Upper lobe of left lung (tissue), 6 donors: ENCODE measurements at places on chromosomes 5 and 9. TPM values are rescaled to one million over a fixed set of nuclear protein-coding genes. Genes with fewer than 3 reads are reported as not detected.

Gene SLC45A2
- total RNA-seq: not detected

Gene KIF12
- total RNA-seq: 5.4 TPM

Gene SMC2
- 8.9 TPM for total RNA-seq

Gene LTC4S
- 33.1 TPM for total RNA-seq

Gene PCDHB11
- 1.1 TPM for total RNA-seq

Gene NSD1
- total RNA-seq: 58.2 TPM

Gene GADD45G
- 12.6 TPM for total RNA-seq

Gene HCN1
- not detected for total RNA-seq

Gene FAM78A
- total RNA-seq: 9.1 TPM

- no peak overlapping the region for H3K4me3 ChIP-seq
- no peaks in the 10 kb centered on the region for H3K4me1 ChIP-seq
- DNase-seq: no peak
- no peak overlapping the region for H3K27ac ChIP-seq
Measured at GRCh38 chr5:135864503-135865435, 30.3 kb downstream of the SLC25A48 start.

DNA sequence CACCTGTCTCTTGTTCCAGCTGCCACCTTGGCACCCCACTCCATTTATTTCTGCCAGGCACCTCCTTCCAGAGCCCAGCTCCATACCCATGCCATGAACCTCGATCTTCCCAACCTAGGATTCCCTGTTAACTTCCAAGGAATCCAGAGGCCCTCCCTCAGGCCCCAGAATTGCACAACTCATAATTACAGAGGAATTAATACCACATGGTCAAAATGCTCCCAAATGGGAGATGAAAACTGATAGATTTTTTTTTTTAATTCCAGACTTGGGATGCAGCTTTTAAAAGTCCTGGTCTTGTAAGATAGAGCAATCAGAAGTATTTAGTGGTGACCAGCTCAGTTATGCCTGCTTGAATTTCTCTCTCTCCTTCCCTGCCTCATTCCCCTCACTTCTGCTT lies 96.2 kb upstream of the CCDC112 start:
- no peaks in the 10 kb centered on the region for H3K4me1 ChIP-seq
- H3K36me3 ChIP-seq: no peaks in the 10 kb centered on the region
- H3K4me3 ChIP-seq: no peak overlapping the region
- H3K27ac ChIP-seq: no peak overlapping the region
- no peaks in the 10 kb centered on the region for H3K27me3 ChIP-seq
- DNase-seq: no peak

- no peaks in the 10 kb centered on the region for H3K27me3 ChIP-seq
- DNase-seq: no peak
- no peak overlapping the region for H3K4me3 ChIP-seq
- H3K4me1 ChIP-seq: peaks cover 12% of the 10 kb centered on the region
- no peak overlapping the region for H3K27ac ChIP-seq
Measured at GRCh38 chr9:105059252-105059651, 131.3 kb upstream of the ABCA1 start.

GRCh38 chr9:131031642-131032005 lies 22.6 kb downstream of the LAMC3 start:
- no peak overlapping the region for H3K4me3 ChIP-seq
- no peaks in the 10 kb centered on the region for H3K36me3 ChIP-seq
- no peaks in the 10 kb centered on the region for H3K27me3 ChIP-seq
- no peak for DNase-seq
- no peak overlapping the region for H3K27ac ChIP-seq

DNA sequence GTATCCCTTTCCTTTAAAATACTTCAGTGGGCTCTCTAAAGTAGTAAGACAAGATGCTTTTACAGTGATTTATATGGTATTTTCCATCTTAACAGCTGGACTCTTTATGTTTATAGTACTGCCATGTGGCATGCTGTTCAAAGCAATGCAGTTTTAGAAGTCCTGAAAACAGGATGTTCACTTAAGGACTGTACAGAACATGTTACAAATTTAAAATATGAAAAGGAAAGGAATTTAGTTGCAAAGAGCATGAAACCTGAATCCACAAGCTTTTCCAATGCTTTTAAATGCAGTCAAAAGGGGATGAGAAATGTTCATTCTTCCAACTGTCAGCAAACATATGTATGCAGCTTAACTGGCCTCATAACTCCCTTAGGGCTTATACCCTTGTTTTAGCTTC lies 580.2 kb downstream of the EFNA5 start:
- H3K27ac ChIP-seq: no peak overlapping the region
- H3K4me3 ChIP-seq: no peak overlapping the region
- H3K27me3 ChIP-seq: no peaks in the 10 kb centered on the region

GRCh38 chr5:148623741-148624140 lies 30.6 kb downstream of the HTR4 start:
- H3K27ac ChIP-seq: no peak overlapping the region
- DNase-seq: no peak
- H3K4me1 ChIP-seq: no peaks in the 10 kb centered on the region
- no peaks in the 10 kb centered on the region for H3K27me3 ChIP-seq
- H3K4me3 ChIP-seq: no peak overlapping the region

GRCh38 chr9:104025104-104025503 lies 69.0 kb upstream of the SMC2 start:
- no peak overlapping the region for H3K4me3 ChIP-seq
- H3K27me3 ChIP-seq: no peaks in the 10 kb centered on the region
- H3K27ac ChIP-seq: no peak overlapping the region
- no peaks in the 10 kb centered on the region for H3K4me1 ChIP-seq

- peak overlapping the region; percentile 87 for H3K27ac ChIP-seq
- H3K4me3 ChIP-seq: no peak overlapping the region
- peaks cover 25% of the 10 kb centered on the region for H3K4me1 ChIP-seq
- no peaks in the 10 kb centered on the region for H3K27me3 ChIP-seq
Measured at GRCh38 chr9:2816476-2817141, 27.3 kb downstream of the PUM3 start.

DNA sequence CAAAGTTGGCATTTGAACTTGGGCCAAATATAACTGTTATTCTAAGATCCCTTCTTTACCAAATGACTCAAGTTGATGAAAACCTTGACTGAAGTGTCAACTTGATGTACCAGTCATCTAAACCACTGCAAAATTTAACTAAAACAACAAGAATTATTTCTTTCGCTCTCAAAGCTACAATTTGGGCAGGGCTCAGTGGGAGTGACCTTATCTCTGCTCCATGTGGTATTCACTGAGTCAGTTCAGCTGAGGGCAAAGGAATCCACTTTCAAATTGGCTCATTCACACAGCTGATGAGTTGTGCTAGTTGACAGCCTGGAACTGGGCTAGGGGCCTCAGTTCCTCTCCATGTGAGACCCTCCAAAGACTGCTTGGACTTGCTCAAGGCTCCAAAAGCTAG lies 166.3 kb downstream of the RORB start:
- H3K36me3 ChIP-seq: no peaks in the 10 kb centered on the region
- no peak overlapping the region for H3K4me3 ChIP-seq
- DNase-seq: no peak
- no peak overlapping the region for H3K27ac ChIP-seq

DNA sequence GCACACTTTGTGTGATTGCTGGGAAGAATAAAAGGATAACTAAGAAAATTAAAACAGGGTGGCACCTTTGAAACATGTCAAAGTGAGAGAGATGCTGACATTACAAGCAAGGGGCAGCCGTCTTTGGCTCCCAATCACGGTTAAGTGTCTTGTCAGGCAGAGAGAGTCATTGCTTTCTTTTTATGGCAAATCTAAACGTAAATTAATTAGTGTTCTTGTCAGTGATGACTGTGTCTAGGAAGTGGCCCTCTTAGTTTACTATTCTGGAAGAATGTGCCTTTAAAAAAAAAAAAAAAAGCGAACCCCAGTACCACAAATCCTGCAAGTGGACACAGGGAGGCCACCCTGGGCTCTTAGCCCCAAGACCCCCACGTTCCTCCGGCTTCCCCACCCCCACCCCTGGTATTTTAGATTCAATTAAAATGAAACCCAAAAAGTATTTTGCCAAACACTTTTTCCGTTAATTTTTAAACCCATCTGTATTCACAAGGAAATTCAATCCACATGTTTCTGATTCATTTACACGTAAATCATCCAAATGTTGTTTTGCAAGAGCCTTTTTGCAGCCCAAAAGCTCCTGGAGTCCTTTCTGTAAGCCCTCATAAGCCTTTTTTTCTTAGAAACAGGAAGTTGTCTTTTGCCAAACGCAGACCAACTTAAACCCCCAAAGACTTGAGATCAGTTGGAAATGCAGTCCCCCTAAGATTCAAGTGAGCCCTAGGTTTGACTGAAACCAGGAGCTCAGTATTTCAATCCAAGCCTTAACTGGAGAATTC lies 399.3 kb downstream of the EBF1 start:
- no peaks in the 10 kb centered on the region for H3K4me1 ChIP-seq
- no peaks in the 10 kb centered on the region for H3K27me3 ChIP-seq
- H3K36me3 ChIP-seq: no peaks in the 10 kb centered on the region
- no peak overlapping the region for H3K27ac ChIP-seq

- DNase-seq: no peak
- no peak overlapping the region for H3K27ac ChIP-seq
- peaks cover 8% of the 10 kb centered on the region for H3K4me1 ChIP-seq
- H3K4me3 ChIP-seq: no peak overlapping the region
Measured at GRCh38 chr5:14105718-14106410, 37.3 kb upstream of the TRIO start.

DNA sequence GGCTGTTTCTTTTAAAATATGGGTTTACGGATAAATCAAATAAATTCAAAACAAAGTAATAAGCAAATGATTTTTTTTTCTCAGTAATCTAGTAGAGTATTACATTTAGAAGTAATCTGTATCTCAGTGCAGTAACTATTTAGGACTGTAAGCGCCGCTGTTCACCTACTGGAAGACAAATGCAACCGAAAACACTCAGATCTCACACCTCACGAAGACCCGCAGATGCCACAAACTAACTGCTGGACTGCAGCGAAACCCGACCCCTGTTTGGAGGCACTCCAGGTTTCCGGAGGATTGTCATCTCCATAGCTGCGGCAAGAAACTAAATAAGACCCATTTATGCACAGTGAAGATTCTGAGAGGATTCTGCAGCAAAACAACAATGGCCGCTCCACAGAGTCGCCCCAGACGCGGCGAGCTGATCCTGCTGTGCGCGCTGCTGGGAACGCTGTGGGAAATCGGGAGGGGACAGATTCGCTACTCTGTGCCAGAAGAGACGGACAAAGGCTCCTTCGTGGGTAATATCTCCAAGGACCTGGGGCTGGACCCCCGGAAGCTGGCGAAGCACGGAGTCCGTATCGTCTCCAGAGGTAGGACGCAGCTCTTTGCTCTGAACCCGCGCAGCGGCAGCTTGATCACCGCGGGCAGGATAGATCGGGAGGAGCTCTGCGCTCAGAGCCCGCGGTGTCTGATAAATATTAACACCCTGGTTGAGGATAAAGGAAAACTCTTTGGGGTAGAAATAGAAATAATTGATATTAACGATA lies at the start of gene PCDHGA8:
Gene PCDHGA8 (plus strand): TSS at position 205 of the 770 bp plus-strand sequence. CDS start 181 bp downstream, at position 386.
- H3K27me3 ChIP-seq: no peaks in the 10 kb centered on the region
- H3K27ac ChIP-seq: no peak within 1 kb of the TSS
- no peaks in the 10 kb centered on the region for H3K36me3 ChIP-seq
- DNase-seq: no peak
- H3K4me3 ChIP-seq: no peak within 1 kb of the TSS
- no peaks in the 10 kb centered on the region for H3K4me1 ChIP-seq

- peaks cover 18% of the 10 kb centered on the region for H3K4me1 ChIP-seq
- DNase-seq: no peak
- no peaks in the 10 kb centered on the region for H3K36me3 ChIP-seq
- peaks cover 12% of the 10 kb centered on the region for H3K27me3 ChIP-seq
- H3K4me3 ChIP-seq: no peak overlapping the region
- H3K27ac ChIP-seq: no peak overlapping the region
Measured at GRCh38 chr5:77971776-77972468, 195.8 kb upstream of the TBCA start.

DNA sequence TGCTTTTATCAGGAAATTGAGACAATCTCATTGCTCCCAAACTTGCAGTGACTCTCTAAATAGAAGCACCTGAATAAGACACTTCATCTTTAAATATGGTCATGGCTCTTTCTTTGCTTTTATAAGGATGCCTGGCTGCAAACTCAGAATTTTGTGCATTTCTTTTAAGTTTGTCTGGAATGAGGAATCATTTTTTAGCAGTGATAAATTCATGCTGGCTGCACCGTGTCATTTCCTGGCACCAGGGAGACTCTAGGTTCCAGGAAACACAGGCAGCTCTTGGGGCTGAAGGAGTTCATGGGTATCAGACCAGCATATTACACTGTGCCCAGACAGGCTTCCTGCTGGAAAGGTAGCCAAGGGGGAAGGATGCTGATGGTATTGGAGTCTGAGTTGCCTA lies 109.9 kb downstream of the NUDT12 start:
- no peaks in the 10 kb centered on the region for H3K4me1 ChIP-seq
- no peak overlapping the region for H3K4me3 ChIP-seq
- no peaks in the 10 kb centered on the region for H3K36me3 ChIP-seq

DNA sequence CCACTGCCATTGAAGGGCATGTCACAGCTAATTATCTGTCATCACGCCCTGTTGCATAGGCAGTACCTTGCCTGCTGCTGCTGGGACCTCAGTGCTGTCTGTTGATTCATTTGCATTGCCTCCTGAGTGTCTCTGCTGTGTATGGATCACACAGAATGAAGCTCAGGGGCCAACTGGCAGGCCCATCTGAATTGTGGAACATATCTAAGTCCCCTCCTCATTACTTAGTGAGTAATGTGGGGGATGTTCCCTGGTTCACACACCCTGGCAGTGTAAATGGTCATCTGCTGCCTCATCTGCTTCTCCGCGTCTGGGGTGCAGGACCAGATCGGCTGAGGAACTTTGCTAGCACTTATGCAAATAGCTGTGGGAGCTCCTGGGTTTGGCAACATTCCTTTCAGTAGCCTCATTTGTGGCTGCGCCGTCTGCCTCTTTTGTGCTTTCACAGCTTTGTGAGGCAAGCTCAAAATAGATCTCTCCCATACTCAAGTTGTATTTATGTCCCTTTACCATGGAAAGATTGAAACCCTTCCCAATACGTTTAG lies 25.4 kb downstream of the TYRP1 start:
- no peak overlapping the region for H3K4me3 ChIP-seq
- no peak overlapping the region for H3K27ac ChIP-seq

- H3K4me3 ChIP-seq: no peak overlapping the region
- no peaks in the 10 kb centered on the region for H3K36me3 ChIP-seq
Measured at GRCh38 chr5:162037431-162037830, 30.1 kb upstream of the GABRG2 start.

DNA sequence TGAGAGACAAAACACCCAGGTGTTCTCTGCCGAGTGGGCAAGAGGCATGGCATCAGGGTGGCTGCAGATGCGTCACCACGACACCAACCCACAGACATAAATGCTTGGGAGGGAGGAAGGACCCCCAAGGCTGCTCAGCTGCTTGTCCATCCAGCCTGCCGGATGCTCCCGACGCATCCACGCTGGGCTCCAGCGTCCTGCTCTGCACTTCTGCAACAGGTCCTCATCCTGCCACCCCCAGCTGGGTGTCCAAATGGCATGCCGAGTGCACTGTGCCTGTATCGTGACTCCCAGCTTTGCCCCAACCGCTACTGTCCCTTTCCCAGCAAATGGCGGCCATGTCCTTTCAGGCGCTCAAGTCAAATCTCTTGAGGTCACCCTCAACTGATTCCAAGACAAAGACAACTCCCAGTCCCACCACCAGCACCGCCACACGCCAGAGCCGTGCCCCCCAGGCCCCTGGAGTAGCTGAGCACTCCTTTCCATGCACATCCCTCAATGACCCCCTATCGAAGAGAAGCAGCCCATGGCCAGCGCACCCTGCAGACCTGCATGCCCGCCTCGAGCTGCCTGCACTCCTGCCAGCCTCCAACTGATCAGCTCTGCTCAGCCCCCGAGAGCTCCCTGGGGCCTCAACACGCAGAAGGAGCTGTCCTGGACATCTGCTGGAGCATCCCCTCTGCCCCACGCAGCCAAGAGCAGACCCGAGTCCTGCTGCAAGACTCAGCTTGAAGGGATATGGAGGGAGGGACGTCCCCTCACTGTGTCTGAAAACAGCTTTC lies 116.7 kb downstream of the ROR2 start:
- no peak overlapping the region for H3K27ac ChIP-seq
- DNase-seq: no peak
- no peaks in the 10 kb centered on the region for H3K36me3 ChIP-seq
